Activated T-cell treated with anti-CD3 and anti-CD28 coated beads for 24 hours (primary cell): ENCODE measurements at places on chromosomes 5 and 9.
A peak's percentile ranks its signal among the peaks of the same experiment; 100 is the strongest.

GRCh38 chr5:72206160-72206559 lies 98.9 kb downstream of the MAP1B start:
- no peak for DNase-seq

GRCh38 chr9:136541709-136542108 lies 4.1 kb downstream of the NOTCH1 start:
- no peak for DNase-seq

DNA sequence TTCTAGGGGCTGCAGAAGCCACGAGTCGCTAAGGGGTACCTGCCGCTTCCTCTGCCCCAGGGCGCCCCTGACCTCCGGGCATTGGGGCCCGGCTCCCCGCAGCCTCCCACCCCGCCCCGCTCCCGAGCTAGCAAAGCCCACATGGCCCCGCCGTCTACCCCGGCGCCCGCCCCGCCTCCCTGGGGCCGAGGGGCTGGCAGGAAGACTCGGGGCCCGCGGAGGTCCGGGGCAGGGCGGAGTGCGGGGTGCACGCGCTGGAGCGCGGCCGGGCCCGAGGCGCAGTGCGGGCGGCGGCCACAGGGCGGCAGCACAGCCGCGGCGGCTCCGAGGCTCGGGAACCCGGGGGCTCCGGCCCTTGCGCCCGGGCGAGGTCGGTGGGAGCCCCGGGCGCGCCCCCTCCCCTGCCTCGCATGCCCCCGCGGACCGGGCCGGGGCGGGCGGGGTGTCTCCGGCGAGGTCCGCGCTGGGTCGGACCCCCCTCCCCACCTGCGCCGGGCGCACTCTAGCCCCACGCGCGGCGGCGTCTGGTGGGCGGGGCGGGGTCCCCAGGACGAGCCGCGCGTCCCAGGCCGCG lies 6.7 kb downstream of the NRARP start:
- DNase-seq: peak; percentile 42

DNA sequence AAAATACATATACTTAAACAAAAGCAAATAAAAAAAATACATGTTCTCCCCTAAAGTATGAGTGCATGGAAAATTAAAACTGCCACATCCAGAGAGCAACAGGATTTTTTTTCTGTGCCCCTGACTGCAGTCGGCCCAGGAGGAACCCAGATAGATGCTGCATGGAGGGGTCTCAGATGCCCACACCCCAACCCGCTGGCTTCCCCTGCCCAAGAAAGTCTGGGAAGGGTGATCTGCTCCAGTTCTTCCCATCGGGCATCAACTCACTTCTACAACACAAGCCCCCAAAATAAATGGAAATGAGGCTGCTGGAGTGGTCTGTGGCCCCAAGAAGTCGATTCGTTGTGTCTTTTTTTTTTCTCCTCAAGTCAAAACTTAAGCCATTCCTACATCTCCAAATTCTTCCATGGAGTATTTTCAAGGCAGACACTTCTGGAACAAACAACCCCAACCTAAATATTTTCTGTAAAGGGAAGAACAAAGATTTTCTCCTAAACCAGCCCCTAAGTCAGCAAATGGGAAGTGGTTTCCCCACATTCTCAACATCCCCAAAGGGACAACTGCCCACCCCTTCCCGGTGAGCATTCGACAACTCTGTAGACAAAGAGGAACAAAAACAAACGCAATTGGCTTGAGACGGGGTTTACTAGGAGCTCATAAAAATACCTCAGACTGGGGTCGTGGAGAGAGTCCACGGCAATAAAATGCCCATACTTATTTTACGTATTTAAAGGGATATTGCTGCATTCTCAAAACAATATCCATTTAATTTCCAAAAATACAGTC lies 46.7 kb downstream of the ROR2 start:
- DNase-seq: no peak

DNA sequence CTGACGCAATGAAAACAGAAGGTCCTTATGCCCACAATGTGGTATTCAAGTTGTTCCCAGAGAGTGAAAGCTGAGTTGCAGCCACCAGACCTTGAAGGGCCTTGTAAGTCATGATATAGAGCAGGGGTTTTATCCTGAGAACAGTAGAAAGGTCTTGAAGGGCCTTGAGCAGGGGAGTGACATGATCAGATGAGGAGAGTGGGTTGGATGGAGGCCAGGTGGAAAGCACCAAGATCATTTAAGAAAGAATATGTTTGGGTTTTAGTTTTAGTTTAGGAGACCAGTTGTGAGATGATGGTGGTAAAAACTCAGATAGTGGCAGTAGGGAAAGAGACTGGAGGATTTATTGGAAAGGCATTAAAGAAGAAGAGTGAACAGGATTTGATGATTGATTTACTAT lies 5.9 kb downstream of the ITGA2 start:
- DNase-seq: no peak

- no peak for DNase-seq
Measured at GRCh38 chr9:116496167-116496566, 190.9 kb upstream of the TRIM32 start.
